ENCODE measurements at places on chromosomes 11 and 22.

- DNase-seq = no peak
Observed at GRCh38 chr11:49432242-49432848, 223.9 kb upstream of the FOLH1 start.

DNA sequence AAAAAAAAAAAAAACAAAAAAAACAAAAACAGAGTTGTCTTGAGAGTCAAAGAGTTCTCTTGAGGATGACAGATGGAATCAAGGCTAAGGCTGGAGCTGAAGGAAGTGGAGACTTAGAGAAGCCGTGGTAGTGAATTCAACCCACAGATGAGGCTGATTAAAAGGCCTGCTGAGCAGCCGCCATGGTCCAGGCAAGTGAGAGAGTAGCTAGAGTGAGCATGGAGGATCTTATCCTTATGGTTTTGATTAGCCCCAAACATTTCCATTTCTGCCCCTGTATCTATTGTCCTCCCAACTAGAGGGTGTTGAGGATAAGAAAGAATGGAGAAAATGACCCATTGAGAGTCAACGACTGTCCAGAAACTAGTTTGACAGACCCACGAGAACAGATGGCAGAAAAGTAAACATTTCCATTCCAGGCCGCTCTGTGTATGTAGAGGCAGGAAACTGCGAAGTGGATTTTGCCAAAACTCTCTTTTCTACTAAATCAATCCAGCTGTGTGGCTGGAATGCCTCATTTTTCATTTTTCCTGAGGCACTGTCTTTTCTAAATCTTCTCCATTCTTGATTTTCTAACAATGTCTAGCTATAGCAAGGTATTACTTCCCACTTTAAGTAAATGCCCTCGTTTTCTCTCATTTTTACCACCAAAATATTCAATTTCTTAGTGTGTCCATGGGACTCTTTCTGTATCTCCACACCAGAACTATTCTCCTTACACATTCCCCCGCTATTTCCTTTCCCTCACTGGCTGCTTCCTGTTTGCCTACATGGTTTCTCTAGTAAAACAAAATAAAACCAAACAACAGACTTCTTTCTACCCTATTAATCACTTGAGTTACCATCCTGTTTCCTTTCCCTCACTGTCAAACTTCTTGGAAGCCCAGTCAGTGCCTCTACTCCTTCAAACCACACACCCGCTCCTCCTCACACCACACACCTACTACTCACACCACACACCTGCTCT lies 5.4 kb upstream of the MMP8 start:
- DNase-seq = no peak

DNA sequence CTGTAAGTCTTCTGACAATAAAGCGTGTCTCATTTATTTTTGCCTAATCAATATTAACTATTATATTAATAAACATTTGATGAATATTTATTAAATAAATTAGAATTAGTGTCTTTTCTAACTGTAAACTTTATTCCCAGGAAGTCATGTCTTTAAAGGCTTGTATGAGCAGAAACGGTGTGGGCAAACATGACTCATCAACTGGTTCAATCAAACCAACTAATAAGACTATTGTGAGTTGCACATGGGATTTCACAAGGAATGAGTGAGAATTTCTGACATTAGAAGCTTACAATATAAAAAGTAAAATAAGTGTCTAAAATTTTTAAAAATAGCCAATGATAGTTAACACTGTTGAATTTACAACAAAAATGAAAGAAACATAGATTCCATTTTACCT lies 259.2 kb upstream of the CTSC start:
- no peak for DNase-seq

- DNase-seq = no peak
Observed at GRCh38 chr22:43013355-43014315, 1.3 kb downstream of the PACSIN2 start.

- no peak for DNase-seq
Observed at GRCh38 chr11:67592880-67593564, 9.4 kb downstream of the GSTP1 start.

GRCh38 chr11:90722552-90723190 lies 499.8 kb upstream of the CHORDC1 start:
- DNase-seq = no peak

- DNase-seq = no peak
Observed at GRCh38 chr11:32008880-32009551, 81.9 kb upstream of the RCN1 start.

- no peak for DNase-seq
Observed at GRCh38 chr22:47245786-47246185, 483.3 kb downstream of the TBC1D22A start.

DNA sequence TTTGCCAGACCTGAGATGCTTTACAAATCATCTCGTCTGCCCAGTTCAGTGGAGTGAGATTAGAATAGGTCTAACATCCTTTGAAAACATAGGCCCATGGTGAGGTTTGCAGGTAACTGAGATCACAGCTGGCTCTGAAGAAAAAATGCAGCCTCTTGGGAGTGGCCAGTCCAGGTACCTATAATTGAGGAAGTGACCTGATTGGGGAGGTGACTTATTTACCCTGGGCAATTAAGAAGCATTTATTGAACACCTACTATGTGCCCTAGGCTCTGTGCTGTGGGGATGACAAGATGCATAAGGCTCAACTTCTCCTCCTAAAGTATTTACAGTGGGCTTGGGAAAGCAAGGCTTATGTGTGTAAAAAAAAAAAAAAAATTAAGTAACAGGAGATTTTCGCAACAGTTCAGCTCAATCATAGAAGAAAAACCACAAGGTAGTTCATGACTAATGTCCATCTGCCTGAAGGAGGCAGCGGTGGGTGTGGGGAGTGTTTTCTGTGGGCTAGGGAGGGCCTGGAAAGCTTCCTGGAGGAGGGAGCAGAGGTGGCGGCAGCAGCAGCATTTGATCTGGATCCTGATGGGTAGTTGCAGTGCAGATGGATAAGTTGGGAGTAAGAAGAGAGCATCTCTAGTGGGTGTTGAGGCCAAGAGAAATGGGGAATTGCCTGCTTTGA lies 16.1 kb downstream of the MICAL2 start:
- DNase-seq = no peak

DNA sequence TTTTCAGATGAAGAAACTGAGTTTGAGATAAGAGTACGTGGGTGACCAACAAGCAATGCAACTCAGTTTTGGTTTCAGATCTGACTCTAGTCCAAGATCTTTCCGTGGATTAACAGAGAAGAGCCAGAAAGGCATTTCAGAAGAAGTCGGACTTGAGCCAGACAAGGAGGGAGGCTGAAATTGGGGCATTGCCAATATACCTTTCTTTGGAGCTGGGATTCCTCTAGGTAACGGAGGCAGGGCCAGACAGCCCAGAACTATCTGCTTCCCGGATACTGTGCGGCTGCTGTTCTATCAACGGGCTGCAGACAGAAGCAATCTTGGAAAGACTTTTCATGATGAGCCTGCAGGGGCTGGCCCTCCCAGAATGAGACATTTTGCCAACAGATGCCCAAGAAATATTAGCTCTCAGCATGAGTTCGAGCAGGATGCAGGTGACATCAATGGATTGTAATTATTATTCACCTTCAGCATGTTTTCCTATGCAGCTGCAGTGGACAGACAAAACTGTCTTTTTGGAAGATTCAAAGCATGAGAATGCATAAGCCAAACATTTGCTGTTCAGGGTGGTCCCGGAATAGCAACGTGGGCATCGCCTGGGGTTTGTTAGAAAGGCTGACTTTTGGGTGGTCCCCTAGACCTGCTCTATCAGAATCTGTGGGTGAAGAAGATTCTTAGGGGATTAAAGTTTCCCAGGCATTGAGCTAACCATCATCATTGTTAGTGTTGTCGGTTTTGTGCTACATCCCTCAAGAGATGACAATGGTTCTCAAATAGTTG lies 95.7 kb downstream of the SCN3B start:
- DNase-seq = no peak

DNA sequence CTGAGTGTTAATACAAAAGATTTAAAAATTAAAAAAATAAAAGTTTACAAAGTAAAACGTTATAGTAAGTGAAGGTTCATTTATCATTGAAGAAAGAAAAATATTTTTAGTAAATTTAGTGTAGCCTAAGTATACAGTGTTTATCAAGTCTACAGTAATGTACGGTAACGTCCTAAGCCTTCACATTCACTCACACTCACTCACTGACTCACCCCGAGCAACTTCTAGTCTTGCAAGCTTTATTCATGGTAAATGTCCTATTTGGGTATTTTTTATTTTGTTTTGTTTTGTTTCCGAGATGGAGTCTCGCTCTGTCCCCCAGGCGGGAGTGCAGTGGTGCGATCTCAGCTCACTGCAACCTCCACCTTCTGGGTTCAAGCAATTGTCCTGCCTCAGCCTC lies 8.8 kb downstream of the CASTOR1 start:
- DNase-seq = no peak

DNA sequence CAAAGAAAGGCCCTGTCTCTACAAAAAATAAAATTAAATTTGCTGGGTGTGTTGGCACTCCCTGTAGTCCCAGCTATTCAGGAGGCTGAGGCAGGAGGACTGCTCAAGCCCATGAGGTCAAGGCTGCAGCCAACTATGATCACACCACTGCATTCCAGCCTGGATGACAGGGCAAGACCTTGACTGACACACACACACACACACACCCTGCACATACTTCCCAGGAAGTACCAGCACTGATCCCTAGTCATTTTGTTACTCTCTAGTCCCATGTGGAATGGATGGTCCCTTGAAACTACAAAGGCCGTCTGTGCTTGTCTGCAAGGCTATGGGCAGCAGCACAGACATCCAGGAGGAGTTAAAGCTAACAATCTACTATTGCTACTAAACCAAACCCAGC lies 59.7 kb upstream of the CYP2D6 start:
- no peak for DNase-seq

GRCh38 chr11:111469200-111469599 lies 43.0 kb downstream of the BTG4 start:
- no peak for DNase-seq

DNA sequence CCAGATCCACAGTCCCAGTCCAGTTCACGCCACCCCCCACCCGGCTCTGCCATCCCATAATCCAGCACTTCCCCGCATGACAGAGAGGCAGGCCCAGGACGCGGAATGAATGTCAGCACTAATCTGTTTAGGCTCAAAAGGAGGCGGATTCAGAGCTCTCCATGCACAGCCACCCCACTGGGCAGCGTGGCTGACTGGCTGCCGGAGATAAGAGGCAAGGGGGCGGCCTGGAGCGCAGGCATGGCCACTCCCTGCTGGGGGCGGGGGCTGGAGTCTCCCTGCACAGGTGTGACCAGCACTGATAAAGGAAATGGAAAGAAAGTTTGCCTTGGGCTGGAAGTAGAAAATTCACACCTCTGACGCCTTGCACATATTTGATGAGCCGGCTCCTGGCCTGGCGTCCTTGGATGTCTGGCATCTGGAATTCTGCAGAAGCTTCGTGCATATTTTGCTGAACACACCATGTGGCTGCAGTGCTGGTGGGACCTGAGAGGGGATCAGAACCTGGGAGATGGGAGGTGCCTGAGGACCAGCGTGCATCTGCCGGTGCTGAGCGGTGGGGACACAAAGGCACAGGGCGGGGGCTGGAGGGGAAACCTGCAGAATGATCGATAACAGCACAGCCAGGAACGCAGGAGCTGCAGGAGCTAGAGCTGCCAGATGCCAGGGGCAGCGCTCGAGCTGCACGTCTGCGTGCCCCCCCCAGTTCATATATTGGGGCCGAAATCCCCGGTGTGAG lies 344.4 kb downstream of the CTTN start:
- no peak for DNase-seq

DNA sequence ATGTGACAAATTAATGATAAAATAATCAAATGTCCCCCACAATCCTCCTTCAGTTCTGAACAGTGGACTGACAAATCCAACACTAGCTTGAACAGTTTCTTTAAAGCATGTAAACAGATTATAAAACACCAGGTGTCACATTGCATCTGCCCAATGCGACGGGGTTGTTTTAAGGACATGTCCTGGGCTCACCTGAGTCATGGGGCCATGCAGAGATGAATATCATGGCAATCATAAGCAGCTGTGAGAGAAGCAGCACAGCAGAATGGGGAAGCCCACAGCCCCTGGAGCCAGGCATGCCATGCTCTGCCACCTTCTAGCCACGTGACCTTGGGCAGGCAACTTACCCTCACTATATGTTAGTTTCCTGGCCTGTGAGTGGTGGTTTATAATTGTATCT lies 93.9 kb upstream of the KCNA4 start:
- DNase-seq = no peak

- DNase-seq = no peak
Observed at GRCh38 chr22:45842291-45842991, 134.5 kb downstream of the WNT7B start.

DNA sequence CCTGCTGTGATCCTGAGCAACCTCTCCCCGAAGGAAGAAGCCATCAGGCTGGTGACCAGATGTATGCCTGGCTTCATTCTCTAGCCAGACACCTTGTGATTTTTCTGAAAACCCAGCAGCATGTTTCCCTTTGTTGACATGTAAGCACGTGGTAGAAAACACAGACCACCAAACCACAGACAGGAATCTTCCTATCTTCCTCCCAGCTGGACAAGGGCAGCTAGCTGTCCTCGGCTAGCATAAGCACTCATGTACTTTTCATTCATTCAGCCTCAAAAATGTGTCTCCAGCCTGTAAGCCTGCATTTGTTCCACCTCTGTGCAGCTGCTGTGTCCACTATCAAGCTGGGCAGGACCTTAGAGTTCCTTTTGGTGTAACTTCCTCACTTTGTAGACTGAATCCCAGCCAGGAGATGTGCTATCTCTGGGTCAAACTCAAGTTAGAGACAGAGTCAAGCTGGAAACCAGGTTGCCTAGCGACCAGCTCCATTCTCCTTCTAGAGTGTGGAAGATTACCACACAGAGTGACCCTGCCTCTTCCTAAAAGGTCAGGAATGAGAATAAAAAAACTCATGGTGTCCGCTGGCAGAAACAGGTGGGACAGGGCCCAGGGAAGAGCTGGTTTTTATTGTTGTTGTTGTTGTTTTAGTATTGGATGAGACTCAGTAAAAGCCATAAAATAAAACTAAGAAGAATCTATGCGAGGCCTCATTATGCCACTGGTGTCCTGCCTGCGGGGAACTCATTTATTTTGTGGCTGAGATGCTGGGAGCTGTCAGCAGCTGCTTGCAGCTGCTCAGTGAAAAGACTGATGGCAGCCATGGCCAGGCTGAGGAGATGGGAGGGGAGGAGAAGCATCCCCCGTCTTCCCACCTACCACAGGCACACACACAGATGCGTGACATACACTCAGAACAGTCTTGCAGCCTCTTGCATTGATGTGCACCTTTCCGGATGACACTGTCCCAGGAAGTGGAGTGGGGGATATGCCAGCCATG lies 7.4 kb upstream of the CLMP start:
- DNase-seq = no peak

DNA sequence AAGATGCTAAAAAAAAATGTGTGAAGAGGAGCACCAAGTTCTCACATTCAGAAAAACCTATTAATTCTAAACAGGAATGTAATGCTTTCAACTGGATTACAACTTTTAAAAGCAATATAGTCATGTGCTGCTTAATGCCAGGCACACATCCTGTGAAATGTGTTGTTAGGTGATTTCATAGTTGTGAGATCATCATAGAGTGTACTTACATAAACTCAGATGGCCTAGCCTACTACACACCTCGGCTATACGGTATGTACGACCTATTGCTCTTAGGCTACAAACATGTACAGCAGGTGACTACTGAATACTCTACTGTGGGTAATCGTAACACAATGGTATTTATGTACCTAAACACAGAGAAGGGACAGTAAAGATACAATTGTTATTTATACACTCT lies 142.3 kb downstream of the RBFOX2 start:
- DNase-seq = no peak

- DNase-seq = no peak
Observed at GRCh38 chr11:128487978-128488377, 99.4 kb downstream of the ETS1 start.

GRCh38 chr11:101008961-101009689 lies 120.5 kb downstream of the PGR start:
- no peak for DNase-seq
